ENCODE measurements at places on chromosomes 16 and 17.

DNA sequence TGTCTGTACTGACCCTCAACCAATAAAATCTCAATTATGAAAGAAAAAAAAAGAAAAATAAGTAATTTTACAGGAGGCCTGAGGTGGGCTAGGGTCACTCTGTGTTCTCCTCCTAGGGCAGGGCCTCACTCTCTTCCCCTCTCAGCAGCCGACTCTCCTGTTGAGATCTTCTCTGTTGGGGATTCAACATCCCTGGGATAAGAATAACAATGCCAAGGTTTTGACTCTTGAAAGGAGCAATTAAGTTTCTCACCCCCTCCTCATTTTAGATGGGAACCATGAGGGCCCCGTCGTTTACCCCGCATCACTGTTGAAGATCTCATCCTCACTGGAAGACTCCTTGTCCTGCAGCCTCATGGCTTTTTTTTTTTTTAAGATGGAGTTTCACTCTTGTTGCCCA, 21.5 kb upstream of the BRCA1 start:
- no peak for DNase-seq

DNA sequence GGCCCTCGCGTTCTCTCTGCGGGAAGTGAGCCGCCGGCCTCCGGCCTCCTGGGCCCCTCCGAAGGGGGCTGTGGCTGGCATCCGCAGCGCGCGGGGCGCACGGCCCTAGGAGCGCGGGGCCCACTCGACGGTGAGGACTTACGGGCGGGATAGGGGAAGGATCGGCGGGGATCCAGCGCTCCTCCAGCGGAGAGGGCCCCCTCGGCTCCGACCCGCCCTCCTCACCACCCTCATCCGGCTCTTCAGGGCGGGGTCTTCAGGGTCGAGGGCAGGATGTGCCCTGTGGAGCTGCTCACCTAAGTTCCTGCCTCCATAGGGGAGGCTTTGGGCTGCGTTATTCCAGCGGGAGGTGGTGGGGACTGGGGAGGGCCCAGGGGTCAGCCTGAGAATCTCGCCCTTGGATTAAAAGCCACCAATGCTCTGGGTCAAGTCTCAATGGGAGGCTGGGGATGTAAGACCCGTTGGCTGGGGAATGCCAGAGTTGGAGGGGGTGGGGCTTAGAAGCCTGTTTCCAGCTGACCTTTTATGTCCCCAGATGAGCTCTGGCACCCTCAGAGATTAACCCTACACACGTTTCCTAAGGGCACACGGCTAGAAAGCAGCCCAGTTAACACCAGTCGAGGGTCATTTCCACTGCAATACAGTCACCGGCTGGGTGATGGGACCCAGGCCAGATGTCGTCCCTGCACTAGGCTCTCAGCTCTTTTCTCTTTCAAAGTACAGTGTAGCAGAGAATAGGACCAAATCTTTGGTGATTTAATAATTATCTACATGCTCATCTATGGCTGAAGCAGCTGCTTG, 13.4 kb downstream of the TBX2 start:
- DNase-seq = no peak

DNA sequence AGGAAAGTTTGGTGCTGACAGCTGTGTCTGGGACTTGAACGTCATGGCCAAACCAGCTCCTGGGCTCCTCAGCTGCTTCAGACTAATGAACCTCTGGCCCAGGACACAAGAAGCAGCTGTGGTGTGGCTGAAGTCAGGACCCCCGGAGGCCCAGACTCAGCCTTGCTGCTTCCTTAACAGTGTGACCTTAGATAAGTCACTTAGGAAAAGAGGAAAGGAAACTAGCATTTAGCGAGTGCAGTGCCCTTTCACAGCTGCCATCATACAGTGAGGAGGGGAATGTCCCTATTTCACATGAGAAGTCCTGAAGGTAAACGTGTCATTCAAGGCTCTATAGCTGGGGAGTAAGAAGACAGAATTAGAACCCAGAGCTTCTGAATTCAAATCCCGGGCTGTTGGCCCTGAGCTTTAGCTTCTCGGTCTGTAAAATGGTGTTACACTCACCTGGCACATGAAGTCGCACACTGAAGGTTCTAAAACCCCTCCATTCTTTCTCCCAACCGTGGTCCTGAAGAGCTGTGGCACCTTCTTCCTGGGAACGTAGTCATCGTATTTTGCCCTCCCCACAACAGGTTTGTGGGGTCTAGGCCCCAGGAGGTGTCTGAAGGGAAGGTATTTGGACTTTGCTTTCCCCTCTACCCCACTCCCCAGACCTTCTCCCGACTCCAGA, 910 bp upstream of the RAMP2 start:
- no peak for DNase-seq

- peak; percentile 74 for DNase-seq
Measured at GRCh38 chr16:89847051-89847939, 19.0 kb downstream of the SPIRE2 start.

DNA sequence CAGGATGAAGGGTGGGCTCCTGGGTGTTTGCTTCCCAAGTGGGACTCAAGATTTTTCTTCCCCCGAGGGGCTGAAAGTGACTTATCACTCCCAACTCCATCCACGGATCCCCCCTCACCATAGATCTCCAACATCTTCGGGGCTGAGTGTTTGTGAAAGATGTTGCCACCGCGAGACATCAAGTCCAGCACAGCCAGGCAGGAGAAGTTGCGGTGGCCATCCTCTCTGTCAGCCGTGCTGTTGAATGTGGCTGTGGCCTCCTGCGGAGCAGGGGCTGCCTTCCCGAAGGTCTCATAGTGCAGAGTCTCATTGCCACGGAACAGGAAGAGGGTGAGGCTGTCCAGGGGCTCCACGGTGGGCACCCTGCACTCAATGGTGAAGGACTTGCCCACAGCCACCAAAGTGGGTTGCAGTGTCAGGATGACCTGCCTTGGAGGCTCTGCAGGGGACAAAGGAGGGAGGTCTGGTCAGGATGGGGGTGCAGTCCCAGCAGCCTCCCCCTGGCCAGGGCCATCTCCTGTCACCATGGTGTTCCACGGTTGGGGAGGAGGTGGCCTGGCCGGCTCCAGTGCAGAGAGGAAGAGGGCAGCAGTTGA, 5.5 kb downstream of the PRR29 start:
- DNase-seq = no peak

DNA sequence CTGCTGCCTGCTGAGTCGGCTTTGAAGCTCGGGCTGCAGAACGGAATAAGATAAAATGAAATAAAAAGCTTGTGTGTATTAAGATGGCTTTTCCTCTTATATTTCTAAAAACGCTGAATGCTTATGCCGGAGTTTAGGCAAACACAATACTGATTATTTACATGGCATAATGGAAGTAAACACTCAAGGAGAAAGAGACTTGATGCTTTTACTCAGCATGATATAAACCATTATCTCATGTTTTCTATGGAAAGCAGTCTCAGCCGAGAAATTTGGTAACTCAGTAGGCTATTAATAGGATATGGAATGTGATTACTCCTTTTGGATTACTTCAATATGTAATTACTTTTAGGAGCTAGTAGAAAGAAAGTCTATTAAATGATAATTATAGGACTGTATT, 153.3 kb downstream of the CDH11 start:
- no peak for DNase-seq
